ENCODE measurements at places on chromosomes 1 and 21.

- DNase-seq: no peak
These were observed 9.0 kb downstream of the EPHX4 start for GRCh38 chr1:92038695-92039346.

- no peak for DNase-seq
These were observed 94.9 kb upstream of the LBR start for GRCh38 chr1:225522588-225523262.

- DNase-seq: peak; percentile 15
These were observed 60.9 kb downstream of the LHX4 start for GRCh38 chr1:180291004-180291403.

DNA sequence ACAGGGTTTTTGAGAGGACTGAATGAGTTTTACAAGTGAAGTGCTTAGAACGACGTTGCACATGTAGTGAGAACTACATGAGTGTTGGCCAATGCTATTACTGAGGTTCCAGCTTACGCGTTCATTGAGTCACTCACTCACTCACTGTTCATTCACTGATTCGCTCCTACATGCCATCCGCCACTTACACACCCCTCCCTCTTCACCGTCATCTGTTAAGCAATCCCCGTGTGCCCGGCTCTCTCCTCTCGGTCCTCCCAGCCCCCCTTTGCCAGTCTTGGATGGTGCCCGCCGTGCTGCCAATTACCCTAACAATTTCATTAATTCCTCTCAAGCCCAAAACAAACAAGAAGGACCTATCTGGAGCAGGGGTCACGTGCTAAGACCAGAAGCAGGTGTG lies 27.3 kb upstream of the EPHA2 start:
- peak; percentile 80 for DNase-seq

DNA sequence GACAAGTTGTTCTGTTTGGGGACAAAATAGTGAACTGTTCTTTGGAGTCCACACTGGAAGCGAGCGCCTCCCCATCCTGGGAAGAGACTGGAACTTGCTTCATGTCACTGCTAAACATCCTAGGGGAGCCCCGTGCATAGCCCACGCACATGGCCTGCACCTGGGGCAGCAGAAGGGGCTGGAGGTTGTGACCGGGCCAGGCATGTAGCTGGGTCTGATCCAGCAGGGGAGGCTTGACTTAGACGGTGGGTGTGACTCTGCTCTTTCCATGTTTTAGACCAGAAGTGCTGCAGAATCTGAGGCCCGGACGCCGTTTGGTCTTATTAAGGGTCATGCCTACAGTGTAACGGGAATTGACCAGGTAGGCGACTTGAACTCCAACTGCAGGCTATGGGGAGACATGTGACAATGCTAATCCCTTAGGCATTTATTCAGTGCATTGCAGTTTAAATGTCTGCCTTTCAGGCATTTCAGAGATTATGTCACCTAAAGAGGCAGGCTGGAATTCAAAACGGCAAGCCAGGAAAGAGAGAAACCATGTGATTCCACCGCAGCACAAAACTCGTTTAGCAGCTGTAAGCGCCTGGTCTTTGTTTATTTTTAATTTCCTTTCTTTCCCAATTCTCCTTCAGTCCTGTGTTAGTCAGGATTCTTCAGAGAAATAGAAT lies 21.8 kb downstream of the CAPN9 start:
- DNase-seq: peak; percentile 26

GRCh38 chr1:218421531-218421930 lies 76.4 kb downstream of the TGFB2 start:
- DNase-seq: no peak

GRCh38 chr1:235651170-235651806 lies 1.7 kb upstream of the GNG4 start:
- no peak for DNase-seq

- DNase-seq: no peak
These were observed 96.0 kb downstream of the NRIP1 start for GRCh38 chr21:14968821-14969220.

DNA sequence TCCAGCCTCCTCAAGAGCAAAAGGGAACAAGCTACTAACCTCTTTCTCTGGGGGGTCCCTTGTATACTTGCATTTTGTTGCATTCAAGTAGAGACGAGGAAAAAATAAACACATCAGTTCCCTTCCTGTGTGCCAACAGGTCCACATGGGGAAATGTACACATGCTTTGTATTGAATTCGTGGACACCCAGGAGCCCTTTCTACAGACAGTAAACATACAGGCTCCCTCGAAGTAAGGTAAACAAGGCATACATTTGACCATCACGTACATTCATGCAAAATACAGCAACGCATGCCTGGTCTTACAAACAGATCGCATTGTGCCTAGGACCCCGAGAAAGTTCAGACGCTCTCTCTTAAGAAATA lies 1.1 kb downstream of the KCND3 start:
- DNase-seq: no peak

GRCh38 chr1:246765521-246765920 lies 41.3 kb downstream of the SCCPDH start:
- DNase-seq: no peak

DNA sequence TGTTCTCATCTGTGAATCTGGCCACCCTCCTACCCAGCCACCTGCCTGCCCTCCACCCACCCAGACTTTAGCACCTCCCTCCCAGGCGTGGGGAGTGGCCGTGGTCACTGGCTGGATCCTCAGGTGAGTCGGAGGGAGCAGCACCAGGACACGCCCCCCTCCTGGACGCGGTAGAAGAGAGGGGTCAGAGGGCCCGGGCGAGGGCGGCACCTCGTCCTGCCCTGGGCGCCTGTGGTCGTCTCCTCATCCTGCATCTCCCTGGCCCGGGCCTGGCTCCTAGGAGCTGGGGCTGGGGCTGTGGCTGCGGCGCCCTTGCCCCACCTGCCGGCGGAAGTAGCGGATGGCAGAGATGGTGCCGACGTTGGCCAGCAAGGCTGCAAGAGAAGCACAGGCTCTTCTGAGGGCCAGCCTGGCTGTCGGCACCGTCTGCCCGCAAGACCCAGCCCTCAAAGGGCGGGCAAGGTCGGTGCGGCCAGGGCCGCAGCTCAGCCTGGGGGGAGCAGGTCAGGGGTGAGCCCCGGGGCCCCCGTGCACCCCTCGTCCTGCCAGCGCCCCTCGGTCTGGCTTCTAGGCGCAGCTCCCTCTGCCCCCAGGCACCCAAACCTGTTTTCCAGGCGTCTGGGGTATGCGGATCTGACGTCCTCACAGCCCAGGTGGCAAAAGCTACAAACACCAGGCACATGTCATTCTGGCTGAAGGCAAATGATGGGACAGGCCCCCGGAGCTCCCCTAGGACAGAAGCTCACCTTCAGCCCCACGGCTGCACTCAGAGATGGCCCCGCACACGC lies 5.8 kb downstream of the PERM1 start:
- DNase-seq: peak; percentile 73

DNA sequence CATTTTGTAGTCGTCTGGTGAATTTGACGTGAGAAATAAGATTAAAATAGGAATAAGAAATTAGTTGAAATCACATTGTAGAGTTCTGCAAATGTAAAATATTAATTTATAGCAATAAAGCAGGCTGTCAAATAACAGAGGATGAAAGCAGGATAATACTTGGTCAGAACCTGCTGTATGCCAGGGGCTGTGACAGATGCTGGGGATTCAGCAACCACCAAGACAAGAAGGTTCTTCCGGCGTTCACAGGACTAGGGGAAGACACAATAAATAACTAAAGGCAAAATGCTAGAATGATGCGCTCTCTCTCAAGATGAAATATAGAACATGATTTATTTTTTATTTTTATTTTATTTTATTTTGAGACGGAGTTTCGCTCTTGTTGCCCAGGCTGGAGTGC lies 6.8 kb upstream of the PARK7 start:
- no peak for DNase-seq

- no peak for DNase-seq
These were observed 488.5 kb downstream of the NPHP4 start for GRCh38 chr1:5503556-5504363.

- no peak for DNase-seq
These were observed 143.4 kb downstream of the SYF2 start for GRCh38 chr1:25088946-25089345.

DNA sequence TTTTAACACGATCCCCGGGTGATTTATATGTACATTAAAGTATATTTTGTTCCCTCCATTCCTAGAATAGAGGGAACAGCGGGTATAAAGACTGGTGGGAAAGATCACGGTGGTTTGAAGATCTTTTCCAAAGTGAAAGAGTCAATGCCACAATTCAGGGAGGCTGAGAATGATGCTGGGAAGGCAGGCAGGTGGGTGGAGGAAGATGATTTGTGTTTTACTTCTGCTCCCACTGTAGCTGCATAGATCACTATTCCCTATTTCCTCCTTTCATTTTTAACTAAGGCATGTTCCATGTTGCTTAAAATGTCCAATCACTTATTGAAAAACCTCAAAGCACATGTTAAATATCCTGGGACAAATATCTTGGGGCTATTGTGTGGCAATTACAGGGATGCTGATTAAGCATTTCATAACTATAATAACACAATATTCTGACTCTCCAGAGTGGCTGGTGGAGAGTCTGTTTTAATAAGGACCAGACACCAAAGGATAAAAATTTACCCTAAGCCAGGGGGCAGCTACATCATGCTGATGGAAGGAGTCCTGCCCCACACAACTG lies 8.4 kb upstream of the LYST start:
- DNase-seq: no peak

- no peak for DNase-seq
These were observed 156.0 kb downstream of the SLC45A1 start for GRCh38 chr1:8473891-8474300.

GRCh38 chr1:205601205-205601604 lies 30.6 kb downstream of the ELK4 start:
- no peak for DNase-seq

- DNase-seq: no peak
These were observed 32.6 kb upstream of the RGS8 start for GRCh38 chr1:182716740-182717720.

DNA sequence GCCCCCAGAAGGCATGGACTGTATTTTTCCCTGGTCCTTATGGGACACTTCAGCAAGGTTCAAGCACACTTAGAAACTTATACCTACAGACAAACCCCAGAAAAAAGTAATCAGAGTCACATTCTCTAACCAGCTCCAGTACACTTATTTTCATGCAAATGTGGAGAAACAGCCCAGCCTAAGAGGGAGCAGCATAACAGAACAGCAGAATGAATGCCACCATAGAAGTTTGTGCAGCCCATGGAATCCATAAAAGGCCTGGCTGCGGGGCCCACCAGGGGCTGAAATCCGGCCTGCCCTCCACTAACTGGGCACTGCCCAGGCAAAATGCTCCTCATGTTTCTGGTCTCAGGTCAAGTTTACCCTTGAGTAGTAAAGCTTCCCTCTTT lies 60.4 kb upstream of the ATP1A1 start:
- no peak for DNase-seq

GRCh38 chr21:31382060-31382459 lies 38.0 kb upstream of the TIAM1 start:
- DNase-seq: no peak

- peak; percentile 92 for DNase-seq
These were observed 23.3 kb downstream of the ZBTB17 start for GRCh38 chr1:15952317-15953258.

DNA sequence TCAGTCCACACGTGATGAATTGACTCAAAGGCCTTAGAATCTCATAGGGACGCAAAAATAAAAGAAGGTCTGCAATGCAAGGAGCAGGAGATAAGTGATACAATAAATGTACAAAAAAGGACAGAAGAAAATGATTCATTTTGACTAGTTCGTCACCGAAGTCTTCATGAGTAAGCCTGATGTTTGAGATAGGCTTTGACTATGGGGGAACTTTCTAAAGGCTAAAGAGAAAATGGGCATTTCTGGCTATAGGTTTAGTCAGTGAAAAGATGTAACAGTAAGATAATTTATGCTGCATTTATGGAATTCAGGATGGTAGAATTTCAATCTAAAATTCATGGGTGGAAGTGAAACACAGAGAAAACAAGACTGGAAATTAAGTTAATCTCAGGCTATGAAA lies 163.0 kb downstream of the ADGRL4 start:
- no peak for DNase-seq

GRCh38 chr21:34838956-34839820 lies 170.4 kb downstream of the CLIC6 start:
- no peak for DNase-seq

GRCh38 chr1:182998482-182998881 lies 24.7 kb upstream of the LAMC1 start:
- DNase-seq: no peak

- DNase-seq: peak; percentile 58
These were observed 926 bp upstream of the ATP1B1 start for GRCh38 chr1:169105434-169106094.

DNA sequence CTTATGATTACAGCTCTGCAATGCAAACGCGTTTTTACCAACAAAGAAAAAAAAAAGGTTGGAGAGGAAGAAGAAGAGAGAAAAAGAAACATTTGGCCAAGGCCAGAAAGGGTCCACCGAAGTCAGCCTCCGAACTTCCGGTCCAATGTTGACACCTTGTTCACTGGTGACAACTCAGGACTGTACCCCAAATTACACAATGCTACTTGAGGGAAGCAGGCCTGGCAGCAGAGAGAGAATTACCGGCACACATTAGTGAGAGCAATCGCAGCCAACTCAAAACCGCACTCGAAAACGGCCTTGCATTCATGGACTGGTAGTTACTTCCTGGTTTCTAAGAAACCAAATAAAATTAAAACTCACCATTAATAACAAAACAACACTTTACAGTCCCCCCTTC lies 652.5 kb downstream of the KIF26B start:
- peak; percentile 51 for DNase-seq

DNA sequence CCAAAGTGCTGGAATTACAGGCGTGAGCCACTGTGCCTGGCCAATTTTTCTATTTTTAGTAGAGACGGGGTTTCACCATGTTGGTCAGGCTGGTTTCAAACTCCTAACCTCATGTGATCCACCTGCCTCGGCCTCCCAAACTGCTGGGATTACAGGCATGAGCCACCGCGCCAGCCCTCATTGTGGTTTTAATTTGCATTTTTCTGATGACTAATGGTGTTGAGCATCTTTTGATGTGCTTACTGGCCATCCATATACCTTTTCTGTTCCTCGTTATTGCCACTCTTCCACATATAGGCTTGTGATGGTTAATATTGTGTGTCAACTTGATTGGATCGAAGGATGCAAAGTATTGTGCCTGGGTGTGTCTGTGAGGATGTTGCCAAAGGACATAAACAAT lies 17.4 kb upstream of the ENAH start:
- DNase-seq: no peak

- DNase-seq: peak; percentile 38
These were observed at the start of gene PRDM2 for GRCh38 chr1:13699936-13700520. PRDM2 (plus strand) TSS chr1:13700188; CDS start chr1:13715606, 15,418 bp downstream.

GRCh38 chr1:168691541-168691940 lies 37.5 kb downstream of the DPT start:
- no peak for DNase-seq
